Adipocyte (in vitro differentiated cells): ENCODE measurements at places on chromosomes 1 and 21.

DNA sequence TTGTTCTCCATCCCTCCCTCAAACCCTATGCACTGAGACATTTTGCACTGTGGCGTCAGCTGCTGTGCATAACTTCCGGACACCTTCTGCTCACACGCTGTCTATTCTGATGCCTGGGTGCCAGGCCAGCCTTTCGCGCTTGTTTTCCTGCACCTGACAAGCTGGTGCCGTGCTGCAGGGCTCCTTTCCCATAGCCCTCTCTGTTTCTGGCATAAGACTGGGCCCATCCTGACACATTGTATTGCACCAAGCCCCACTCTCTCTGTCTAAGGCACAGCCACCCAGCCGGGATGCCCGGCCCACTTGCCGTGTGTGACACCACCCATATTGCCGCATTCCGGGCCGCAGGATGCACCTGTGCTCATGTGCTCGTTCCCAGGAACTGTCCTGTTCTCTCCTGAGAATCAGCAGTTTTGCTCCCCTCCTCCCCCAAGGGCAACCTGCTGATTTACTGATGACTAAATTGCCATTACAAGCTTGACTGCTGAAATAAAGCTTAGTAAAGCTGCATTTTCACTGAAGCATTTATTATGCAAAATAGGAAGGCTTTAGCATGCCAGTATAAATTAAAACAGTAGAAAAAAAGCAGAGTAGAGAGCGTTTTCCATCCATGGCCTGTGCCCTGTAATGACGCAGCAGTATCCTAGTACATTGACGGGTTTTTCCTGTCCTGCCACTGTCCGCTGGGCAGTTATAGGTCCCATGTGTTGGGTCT lies 88.0 kb downstream of the CD247 start:
- DNase-seq, result no peak

DNA sequence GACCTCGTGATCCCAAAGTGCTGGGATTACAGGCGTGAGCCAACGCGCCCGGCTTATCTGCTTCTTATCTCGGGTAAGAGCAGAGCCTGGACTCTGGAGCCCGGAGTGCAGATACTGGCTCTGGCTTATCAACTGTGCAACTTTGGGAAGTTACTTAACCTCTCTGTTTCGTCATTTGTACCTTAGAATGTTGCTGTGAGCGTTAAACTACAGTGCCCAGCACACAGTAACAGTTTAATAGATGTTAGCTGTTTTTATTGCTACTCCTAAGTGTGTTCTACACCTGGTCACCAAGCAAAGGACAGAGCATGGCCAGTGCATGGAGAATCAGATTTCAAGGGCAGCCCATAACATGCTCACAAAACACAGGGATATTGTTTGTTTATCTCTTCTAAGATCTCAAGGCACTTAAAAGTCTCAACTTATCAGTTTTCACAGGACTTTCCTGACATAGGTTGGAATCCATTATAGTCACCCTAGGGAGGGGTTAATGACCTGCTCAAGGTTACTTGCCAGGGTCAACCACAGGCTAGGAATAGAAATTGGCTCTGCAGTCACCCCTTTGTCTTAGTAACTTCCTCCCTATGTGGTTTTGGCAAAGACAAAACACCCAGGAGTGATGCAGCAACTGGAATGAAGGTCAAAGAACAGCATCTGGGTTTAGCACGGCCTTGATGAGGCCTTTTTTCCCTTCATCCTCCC lies 22.5 kb upstream of the SRP9 start:
- peak; percentile 72 for DNase-seq

DNA sequence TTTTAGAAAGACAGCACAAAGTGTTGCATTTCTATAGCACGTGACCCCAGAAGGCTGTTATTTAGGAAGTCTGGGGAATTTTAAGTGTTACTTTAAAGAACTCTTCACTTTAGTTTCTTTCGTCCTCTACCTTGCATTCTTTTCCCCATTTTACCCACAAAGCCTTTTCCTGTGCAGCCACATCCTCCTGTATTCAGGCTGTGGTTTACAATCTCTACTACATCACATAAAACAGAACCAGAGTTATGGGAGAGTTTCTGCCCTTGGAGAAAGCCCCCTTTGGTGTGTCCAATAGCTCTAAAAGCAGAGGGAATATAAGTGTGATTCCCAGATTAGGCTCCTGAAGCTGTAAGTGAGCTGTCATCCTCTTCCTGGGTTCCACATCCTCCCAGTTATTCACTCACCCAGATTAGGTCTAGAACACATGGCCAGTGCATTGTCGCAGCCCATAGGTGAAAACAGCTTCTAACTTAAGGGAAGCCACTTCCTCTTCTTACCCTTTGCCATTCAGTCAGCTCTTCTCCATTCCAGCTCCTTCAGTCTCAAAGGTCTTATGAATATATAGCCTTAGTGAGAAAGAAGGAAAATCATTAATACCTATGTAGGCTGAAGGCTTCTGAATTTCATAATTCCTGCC lies 171.1 kb downstream of the PIGK start:
- no peak for DNase-seq

- DNase-seq, result no peak
These were observed 408.5 kb upstream of the NEGR1 start for GRCh38 chr1:72690871-72691270.

DNA sequence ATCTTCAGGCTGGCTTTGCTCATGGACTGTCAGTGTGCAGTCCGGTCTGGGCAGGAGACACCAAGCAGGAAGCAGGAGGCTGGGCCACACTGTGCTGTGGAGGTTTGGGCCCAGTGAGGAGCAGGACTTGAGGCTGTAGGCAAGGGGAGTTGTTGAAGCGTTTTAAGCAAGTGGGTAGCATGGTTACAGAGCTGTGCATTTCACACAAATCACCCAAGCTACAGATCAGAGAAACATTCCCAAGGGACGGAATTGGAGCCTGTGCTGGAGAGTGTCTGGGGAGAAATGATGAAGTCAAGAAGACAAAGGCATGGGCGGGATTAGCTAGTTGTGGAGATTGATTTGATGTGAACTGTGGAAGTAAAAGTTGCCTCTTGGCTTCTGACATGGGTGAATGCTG lies 60.9 kb downstream of the KIF21B start:
- no peak for DNase-seq

DNA sequence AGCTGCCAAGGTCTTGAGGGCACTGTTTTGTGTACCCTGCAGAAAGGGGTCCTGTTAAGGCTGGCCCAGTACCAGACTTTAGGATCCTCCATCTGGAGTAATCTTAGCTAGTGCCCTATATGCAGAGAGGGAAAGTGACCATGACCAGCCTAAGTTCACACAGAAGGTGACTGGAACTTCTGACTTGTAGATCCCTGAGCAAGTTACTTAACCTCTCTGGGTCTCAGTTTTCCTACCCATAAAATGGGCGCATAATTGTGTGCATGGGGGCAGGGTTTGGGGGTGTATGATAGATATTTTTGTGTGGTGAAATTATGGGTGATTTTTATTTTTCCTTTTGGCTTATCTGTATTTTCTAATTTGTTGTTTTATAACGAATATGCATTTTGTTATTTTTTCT lies 3.3 kb upstream of the SHISAL2A start:
- DNase-seq, result no peak
